ENCODE measurements at places on chromosomes 6 and 20.

DNA sequence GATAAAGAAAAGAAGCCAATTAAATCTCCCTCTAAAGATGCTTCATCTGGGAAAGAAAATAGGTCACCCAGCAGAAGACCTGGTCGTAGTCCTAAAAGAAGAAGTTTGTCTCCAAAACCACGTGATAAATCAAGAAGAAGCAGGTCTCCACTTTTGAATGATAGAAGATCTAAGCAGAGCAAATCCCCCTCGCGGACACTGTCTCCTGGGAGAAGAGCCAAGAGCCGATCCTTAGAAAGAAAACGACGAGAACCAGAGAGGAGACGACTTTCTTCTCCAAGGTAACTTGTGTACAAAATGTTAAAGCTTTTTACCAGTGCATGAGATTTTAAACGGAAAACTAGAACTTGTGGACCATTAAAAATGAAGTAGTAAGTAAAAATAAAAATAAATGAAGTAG lies 46.5 kb downstream of the FAM217A start:
- DNase-seq: no peak
- no peaks in the 10 kb centered on the region for H3K27me3 ChIP-seq
- no peak overlapping the region for H3K4me3 ChIP-seq
- H3K27ac ChIP-seq: no peak overlapping the region
- peaks cover 5% of the 10 kb centered on the region for H3K36me3 ChIP-seq

DNA sequence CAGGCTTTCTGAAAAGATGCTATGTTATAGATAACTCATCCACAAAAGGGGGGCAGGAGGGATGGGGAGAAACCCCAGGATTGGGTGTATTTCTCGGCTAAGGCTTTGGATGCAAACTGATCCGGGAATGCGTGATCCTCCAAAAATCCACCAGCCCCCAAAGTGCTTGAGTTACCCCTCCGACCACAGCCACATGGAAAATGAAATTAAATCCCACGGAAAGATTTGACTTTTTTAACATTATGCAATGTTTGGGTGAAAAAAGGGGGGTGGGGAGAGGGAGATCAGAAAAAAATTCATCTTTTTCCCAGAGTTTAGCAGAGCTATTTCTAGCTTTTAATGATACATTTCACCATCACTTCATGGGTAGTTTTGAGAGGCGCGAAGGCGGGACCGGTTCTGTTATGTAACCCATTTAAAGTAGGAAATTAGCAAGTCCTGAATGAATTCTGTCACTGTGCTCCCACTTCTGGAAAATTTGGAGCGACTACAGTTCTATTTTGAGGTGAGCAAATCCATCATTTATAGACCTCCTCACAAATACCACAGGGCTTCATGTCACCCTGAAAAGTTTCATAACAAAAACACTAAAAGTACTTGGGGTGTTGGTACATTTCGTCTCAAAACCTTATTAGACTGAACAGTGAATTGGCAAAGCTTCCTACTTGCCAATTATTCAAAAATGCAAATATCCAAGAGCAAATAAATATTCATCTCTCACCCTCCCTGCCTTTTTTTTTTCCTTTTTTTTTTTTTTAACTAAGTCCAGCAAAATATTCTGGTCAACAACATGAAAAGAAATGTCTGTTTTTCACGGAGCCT lies 51.9 kb upstream of the NFATC2 start:
- H3K27ac ChIP-seq: no peak overlapping the region
- H3K36me3 ChIP-seq: no peaks in the 10 kb centered on the region
- H3K4me3 ChIP-seq: no peak overlapping the region
- peaks cover 2% of the 10 kb centered on the region for H3K4me1 ChIP-seq
- no peaks in the 10 kb centered on the region for H3K27me3 ChIP-seq

DNA sequence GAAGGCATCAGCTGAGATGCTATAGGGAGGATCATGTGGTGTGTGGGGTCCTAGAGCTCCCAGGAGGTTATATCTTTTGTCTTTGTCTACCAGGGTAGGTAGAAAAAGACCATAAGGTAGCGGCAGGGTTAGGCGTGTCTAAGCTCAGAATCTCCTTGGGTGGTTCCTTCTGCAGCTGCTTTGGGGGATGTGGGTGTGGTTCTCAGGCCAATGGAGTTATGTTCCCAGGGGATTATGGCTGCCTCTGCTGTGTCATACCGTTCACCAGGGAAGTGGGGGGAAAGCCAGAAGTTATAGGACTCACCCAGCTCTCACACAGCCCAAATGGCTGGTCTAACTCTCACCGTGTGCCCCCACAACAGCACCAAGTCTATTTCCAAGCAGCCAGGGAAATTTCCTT lies 107.4 kb upstream of the ADGRB3 start:
- no peak for DNase-seq
- H3K27me3 ChIP-seq: no peaks in the 10 kb centered on the region
- no peaks in the 10 kb centered on the region for H3K4me1 ChIP-seq
- H3K4me3 ChIP-seq: no peak overlapping the region
- no peak overlapping the region for H3K27ac ChIP-seq
- no peaks in the 10 kb centered on the region for H3K36me3 ChIP-seq

DNA sequence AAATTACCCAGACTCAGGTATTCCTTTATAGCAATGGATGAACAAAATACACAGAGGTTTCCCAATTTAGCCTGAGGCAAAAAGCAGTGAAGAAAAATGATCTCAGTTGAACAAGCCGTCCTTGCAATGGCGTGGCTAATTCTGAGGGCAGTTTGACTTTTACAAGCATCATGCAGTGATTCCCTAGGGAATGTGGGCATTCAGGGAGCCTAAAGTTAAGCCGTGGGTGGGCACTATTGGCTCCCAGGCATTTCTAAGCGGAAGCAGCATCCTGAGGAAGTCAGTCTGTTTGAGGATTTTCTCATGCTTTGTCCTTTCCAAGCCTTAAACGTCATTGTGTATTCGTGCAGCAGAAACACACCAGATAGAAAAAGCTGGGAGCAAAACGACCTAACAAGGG lies 133.9 kb downstream of the MYLK4 start:
- H3K27me3 ChIP-seq: no peaks in the 10 kb centered on the region
- H3K36me3 ChIP-seq: no peaks in the 10 kb centered on the region
- no peak for DNase-seq

- H3K27ac ChIP-seq: no peak overlapping the region
- no peaks in the 10 kb centered on the region for H3K27me3 ChIP-seq
- H3K4me1 ChIP-seq: no peaks in the 10 kb centered on the region
- no peak for DNase-seq
Observed at GRCh38 chr6:44850312-44850711, 462.8 kb downstream of the CDC5L start.

GRCh38 chr6:5936631-5937030 lies 70.1 kb downstream of the NRN1 start:
- no peak overlapping the region for H3K4me3 ChIP-seq
- H3K27ac ChIP-seq: no peak overlapping the region
- H3K27me3 ChIP-seq: no peaks in the 10 kb centered on the region
- no peaks in the 10 kb centered on the region for H3K4me1 ChIP-seq

DNA sequence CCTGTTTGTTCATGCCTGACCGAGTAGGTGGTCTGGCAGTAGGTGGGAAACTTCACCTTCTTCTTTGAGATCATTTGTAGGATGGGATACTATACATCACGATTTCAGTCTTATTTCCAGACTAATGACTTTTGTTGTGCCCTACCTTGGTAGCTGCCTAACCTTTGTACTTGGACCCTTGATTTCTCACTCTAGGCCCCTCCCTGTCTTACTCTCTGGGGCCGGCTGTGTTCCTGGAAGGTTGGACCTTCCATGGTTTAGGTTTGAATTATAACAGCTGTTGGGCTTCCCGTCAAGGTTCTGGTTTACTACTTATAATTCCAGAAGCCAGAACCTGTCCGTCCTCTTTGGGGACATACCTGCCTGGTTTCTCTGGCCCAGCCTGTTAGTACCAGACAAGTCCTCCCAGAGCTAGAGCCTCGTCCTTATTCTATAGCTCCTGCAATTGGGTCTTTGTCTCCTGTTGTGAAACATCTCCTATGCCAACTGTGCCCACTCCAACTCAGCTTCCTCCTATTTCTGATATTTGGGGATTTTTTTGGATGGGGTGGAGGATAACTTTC lies 14.9 kb upstream of the ADIG start:
- H3K27me3 ChIP-seq: no peaks in the 10 kb centered on the region
- H3K4me3 ChIP-seq: no peak overlapping the region
- peaks cover 13% of the 10 kb centered on the region for H3K36me3 ChIP-seq
- H3K27ac ChIP-seq: no peak overlapping the region
- no peak for DNase-seq

DNA sequence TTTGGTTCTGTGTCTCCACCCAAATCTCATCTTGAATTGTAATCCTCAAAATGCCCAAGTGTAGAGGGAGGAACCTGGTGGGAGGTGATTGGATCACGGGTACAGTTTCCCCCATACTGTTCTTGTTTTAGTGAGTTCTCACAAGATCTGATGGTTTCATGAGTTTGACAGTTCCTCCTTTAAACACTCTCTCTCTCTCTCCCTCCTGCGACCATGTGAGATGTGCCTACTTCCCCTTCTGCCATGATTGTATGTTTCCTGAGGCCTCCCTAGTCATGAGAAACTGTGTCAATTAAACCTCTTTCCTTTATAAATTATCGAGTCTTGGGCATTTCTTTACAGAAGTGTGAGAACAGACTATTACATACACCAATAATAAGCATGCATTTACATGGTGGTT lies 12.1 kb upstream of the EYS start:
- no peaks in the 10 kb centered on the region for H3K27me3 ChIP-seq
- no peak for DNase-seq
- no peak overlapping the region for H3K4me3 ChIP-seq
- no peaks in the 10 kb centered on the region for H3K4me1 ChIP-seq

- no peak overlapping the region for H3K27ac ChIP-seq
- no peaks in the 10 kb centered on the region for H3K36me3 ChIP-seq
- no peak for DNase-seq
- no peaks in the 10 kb centered on the region for H3K27me3 ChIP-seq
Observed at GRCh38 chr20:49724408-49725223, 10.9 kb upstream of the B4GALT5 start.

Data from trophoblast cell (in vitro differentiated cells and primary cell).